Left ventricle myocardium inferior (tissue), 1 donor: ENCODE measurements at places on chromosomes 6 and 20. TPM values are rescaled to one million over a fixed set of nuclear protein-coding genes. Genes with fewer than 3 reads are reported as not detected.

DNA sequence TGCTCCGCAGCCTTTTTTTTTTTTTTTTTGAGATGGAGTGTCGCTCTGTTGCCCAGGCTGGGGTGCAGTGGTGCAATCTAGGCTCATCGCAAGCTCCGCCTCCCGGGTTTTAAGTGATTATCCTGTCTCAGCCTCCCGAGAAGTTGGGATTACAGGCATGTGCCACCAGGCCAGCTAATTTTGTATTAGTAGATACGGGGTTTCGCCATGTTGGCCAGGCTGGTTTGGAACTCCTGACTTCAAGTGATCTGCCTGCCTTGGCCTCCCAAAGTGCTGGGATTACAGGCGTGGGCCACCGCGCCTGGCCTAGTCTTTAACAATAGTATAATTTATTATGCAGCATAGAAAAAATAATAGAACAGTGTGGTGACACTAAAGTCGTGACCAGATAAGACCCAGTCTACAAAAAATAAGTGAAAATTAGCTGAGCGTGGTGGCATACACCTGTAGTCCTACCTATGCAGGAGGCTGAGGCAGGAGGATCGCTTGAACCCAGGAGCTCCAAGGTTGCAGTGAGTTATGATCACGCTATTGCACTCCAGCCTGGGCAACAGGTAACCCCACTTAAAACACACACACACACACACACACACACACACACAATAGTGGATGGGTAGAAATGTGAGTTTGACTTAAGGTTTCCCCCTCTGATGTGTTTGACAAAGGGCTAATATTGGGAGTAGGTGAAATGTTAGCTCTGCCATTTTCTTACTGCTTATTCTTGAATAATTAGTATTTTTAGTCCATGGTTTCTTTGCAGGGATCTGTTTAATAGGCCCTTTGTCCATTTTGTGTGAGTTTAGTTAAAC is 6.5 kb downstream of the PIM1 start:
- H3K27ac ChIP-seq = no peak overlapping the region
- H3K36me3 ChIP-seq = peaks cover 36% of the 10 kb centered on the region
- H3K27me3 ChIP-seq = no peaks in the 10 kb centered on the region
- H3K4me1 ChIP-seq = peaks cover 29% of the 10 kb centered on the region
- H3K4me3 ChIP-seq = no peak overlapping the region

DNA sequence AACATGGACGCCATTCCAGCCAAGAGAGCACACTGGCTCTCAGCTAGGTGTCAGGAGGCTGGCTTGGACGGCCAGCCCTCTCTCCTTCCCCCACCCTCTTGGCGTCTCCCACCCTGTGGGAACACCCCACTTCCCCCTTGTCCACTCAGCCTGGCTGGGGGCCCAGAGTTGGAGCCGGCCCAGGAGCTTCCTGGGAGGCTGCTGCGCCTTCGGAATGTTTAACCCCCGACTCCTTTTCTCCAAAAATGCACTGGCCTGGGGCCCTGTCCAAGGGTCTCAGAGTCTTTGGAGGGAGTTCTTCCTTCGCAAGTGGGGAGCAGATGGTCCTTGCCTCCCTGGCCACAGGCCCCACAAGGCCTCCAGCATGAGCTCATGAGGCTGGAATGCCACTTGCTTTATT is 4.1 kb downstream of the ADAM33 start:
- peak; percentile 41 for DNase-seq
- no peaks in the 10 kb centered on the region for H3K36me3 ChIP-seq
- peaks cover 66% of the 10 kb centered on the region for H3K27me3 ChIP-seq
- H3K4me1 ChIP-seq = peaks cover 49% of the 10 kb centered on the region
- H3K4me3 ChIP-seq = no peak overlapping the region
- H3K27ac ChIP-seq = peak overlapping the region; percentile 83

- H3K4me3 ChIP-seq = no peak overlapping the region
- peaks cover 68% of the 10 kb centered on the region for H3K4me1 ChIP-seq
- DNase-seq = no peak
- H3K27ac ChIP-seq = no peak overlapping the region
Observed at GRCh38 chr6:79062708-79063107, 15.3 kb downstream of the PHIP start.

BPI gene
- not detected for total RNA-seq

GRCh38 chr6:161139766-161140553 is 133.9 kb downstream of the AGPAT4 start:
- peaks cover 6% of the 10 kb centered on the region for H3K4me1 ChIP-seq
- DNase-seq = peak; percentile 41

- no peak overlapping the region for H3K4me3 ChIP-seq
- H3K27me3 ChIP-seq = no peaks in the 10 kb centered on the region
- no peak for DNase-seq
- H3K36me3 ChIP-seq = no peaks in the 10 kb centered on the region
Observed at GRCh38 chr6:154345811-154346210, 10.8 kb downstream of the IPCEF1 start.

GRCh38 chr6:129670634-129671033 is 39.3 kb downstream of the ARHGAP18 start:
- no peaks in the 10 kb centered on the region for H3K27me3 ChIP-seq
- H3K36me3 ChIP-seq = no peaks in the 10 kb centered on the region
- peaks cover 61% of the 10 kb centered on the region for H3K4me1 ChIP-seq
- H3K4me3 ChIP-seq = no peak overlapping the region
- DNase-seq = no peak

PRR18 gene
- not detected for total RNA-seq

- no peak overlapping the region for H3K27ac ChIP-seq
- no peaks in the 10 kb centered on the region for H3K27me3 ChIP-seq
- H3K36me3 ChIP-seq = no peaks in the 10 kb centered on the region
- no peak for DNase-seq
- H3K4me3 ChIP-seq = no peak overlapping the region
- H3K4me1 ChIP-seq = no peaks in the 10 kb centered on the region
Observed at GRCh38 chr6:166784691-166785090, 157.6 kb upstream of the RPS6KA2 start.

SNX5 gene
- 46.3 TPM for total RNA-seq

- H3K27me3 ChIP-seq = peaks cover 44% of the 10 kb centered on the region
- no peaks in the 10 kb centered on the region for H3K36me3 ChIP-seq
- peaks cover 7% of the 10 kb centered on the region for H3K4me1 ChIP-seq
Observed at GRCh38 chr6:34157236-34157830, 11.4 kb upstream of the GRM4 start.

DNA sequence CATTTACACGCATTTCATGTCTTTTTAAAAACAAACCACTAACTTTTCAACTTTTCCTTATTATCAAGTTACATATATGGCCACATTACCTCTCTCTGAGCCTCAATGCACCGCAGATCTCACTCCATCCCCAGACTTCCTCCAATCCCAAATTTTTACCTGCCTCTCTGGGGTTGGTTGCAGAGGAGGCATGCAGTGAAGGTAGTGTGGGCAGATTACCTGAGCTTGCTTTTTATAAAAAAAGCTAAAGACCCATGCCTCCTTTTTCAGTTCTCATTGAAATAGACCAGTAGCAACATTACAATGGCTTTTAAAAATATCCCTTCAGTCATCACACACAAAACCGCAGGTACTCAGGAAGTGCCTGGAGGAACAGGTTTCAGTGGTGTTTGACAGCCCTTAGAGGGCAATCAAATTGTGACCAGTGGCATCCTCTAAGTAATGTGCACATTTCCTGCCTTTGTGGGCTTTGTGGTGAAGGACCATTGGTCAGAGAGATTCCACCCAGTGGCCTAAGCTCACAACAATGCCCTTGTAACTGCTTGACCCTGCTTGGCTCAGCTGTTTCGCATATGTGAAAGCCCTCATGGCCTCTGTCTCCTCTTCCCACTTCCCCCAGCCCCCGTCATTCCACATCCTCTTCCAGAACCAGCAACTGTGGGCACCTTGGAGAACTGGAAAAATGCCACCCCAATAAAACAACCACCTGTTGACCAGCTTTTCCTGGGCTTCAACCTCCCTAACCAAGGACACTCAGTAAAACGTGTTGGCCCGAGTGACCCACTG is 30.2 kb upstream of the IL17A start:
- H3K27me3 ChIP-seq = no peaks in the 10 kb centered on the region
- H3K4me3 ChIP-seq = no peak overlapping the region
- no peaks in the 10 kb centered on the region for H3K36me3 ChIP-seq
- H3K27ac ChIP-seq = peak overlapping the region; percentile 57

DNA sequence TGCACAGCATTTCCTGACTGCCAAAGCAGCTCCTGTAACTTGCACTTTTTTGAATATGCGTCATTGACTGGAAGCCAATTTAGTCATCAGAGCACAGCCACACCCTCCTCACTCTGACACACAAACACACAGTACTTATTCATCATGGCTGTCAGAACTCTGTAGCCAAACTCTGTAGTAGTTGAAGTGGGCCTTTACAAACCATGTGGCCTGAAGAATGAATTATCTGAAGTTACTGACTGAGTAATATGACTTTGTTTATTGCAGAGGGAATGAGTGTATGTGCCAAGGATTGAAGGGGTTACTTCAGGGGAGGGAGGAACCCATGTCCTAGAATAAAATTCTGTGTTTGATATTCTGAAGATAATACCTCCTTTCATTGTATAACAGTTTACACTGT is 102.7 kb downstream of the FIG4 start:
- DNase-seq = no peak
- peak overlapping the region; percentile 52 for H3K27ac ChIP-seq
- peaks cover 18% of the 10 kb centered on the region for H3K36me3 ChIP-seq
